ENCODE measurements at places on chromosomes 16 and 17. TPM values are rescaled to one million over a fixed set of nuclear protein-coding genes. Genes with fewer than 3 reads are reported as not detected.

DNA sequence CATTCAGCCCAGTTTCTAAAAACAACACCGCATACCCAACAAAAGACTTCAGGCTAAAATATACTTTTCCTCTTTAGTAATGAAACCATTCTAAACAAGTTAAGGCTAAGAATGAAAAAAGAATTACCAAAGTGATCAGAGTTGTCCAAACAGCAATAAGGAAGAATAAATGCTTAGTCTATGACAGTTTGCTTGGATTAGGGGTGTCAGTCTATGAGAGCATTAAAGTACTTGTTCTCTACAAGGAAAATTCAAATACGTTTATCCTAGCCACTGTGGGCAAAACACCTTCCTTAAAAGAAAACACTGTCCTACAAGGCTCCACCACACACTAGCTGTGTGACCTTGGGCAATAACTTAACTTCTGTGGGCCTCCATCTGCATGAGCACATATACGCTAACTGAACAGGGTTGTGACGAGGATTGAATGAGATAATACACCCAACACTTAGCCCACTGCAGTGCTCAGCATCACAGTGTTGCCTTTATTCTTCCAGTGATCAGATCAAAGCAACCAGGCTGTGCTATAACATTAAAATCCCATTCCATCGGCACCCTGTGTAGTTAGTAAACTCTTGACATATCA, 53.6 kb downstream of the TEX2 start:
- DNase-seq = no peak

DNA sequence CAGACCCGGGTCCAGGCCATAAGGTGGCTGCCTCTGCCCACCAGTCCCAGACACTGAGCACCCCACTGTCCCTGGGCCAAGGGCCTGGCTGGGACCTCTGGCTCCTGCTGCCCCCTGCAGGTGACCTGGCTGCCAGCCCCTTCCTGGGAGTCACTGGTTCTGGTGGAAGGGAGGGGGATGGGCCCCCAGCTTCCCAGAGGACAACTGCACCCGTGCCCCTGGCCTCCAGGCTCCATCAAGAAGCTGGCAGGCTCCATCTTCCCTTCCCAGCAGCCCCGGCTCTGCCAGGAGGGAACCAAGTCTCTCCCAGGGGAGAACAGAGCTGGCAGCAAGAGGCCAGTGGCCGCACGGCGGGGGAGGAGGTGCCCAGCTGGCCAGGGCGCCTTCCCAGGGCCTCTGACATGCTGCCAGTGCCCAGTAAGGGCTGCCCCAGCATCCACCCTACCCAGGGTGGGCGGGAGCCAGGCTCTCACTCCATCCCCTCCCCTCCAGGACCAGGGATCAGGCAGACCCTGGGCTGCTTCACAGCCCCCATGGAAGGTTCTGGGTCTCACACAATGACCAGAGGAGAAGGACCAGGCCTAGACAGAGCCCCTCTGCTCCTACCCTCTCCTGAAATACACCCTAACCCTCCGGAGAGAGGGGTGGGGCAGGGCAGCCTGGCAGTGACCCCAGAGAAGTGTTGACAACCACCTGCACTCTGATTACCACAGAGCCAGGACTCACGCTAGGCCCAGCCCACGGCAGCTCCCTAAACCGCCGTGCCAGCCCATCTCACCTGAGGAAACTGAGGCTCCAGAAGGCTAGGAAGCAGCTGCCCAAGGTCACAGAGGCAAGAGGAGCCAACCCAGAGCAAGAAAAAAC, 3.6 kb downstream of the CLUH start:
- no peak for DNase-seq

Gene CRYM
- total RNA-seq = not detected

DNA sequence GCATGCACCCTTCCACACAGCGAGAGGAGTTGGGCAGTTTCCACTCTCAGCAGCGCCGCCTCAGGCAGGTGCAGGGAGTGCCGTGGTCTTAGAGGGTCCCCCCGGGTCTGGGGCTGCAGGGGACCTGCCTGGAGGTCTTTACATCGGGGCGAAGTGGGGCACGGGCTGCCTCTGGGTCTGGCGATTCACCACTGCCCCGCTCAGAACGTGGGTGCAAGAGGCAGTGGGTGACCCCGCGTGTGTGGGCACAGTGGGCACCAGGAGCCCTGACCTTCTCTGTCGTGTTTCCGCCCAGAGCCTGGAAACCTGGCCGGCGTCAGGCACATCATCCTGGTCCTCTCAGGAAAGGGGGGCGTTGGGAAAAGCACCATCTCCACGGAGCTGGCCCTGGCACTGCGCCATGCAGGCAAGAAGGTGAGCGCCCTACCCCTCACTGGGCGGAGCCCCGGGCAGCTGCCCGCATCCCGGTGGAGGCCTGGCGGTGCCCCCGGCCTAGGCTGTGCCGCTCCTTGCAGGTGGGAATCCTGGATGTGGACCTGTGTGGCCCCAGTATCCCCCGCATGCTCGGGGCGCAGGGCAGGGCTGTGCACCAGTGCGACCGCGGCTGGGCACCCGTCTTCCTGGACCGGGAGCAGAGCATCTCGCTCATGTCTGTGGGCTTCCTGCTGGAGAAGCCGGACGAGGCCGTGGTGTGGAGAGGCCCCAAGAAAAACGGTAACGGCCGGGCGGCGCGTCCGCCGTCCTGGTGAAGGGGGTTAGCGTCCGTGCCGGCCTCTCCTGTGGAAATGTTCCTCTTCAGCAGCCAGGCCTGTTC, 3.7 kb downstream of the NUBP2 start:
- DNase-seq = no peak

DNA sequence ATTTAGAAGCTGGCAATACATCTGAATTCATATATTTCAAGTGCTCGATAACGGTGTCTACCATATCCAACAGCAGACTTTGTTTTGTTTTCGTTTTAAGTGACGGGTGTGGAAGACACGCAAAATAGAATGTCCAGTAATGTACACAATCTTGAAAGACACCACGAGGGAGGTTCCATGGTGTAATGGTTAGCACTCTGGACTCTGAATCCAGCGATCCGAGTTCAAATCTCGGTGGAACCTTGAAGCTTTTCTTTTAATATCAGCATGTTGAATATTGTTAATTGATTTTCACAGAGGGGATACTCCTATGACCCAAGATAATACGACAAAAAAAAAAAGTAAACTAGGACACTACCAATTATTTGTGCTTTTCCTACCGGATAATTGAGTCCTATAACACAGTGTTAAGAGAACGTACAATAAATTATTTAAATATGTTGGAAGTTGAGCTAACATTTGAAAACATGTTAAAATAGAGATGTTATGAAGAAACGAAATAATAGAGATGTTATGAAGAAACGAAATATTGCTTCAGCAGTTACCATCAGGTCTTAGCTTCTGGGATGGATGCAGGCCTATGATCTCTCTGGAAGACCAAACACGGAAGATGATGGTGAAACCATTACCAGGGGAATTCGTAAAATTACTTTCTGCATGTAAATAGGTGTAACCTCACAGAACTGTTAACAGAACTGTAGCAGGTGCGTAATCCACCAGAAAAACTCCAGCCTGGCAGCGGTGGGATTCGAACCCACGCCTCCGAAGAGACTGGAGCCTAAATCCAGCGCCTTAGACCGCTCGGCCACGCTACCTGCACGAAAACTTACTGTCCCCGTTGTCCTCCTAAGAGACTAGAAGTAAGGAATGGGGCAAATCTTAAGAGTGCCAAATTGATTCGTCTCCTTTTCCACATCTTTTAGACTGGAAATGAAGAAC, 1.5 kb upstream of the ALOXE3 start:
- peak; percentile 85 for DNase-seq

Gene KRTAP4-5
- not detected for total RNA-seq

Gene EVI2A
- 0.39 TPM for total RNA-seq

DNA sequence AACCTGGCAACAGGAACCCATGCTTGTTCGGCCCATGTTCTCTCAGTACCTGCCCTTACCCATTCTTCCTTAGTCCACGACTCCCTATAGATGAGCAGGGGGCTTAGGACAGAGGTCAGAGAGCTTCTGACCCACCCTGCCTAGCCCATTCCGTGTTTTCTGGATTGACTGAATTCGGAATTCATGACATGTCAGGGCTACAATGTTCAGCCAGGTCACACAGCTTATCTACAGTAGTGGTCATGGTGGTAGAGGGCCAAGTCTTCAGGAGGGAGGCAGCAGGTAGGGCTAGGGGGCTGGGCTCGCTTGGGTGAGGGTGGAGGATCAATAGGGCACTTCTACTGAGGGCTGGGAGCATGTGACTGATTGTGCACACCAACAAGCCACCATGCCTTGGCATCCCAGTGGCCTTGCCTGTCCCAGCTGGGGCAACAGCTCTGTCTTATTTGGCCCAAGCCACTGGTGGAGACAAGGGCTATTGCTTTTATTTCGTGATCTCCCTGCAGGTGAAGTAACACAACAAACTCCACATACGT, 3.1 kb downstream of the HEXIM2 start:
- no peak for DNase-seq

DNA sequence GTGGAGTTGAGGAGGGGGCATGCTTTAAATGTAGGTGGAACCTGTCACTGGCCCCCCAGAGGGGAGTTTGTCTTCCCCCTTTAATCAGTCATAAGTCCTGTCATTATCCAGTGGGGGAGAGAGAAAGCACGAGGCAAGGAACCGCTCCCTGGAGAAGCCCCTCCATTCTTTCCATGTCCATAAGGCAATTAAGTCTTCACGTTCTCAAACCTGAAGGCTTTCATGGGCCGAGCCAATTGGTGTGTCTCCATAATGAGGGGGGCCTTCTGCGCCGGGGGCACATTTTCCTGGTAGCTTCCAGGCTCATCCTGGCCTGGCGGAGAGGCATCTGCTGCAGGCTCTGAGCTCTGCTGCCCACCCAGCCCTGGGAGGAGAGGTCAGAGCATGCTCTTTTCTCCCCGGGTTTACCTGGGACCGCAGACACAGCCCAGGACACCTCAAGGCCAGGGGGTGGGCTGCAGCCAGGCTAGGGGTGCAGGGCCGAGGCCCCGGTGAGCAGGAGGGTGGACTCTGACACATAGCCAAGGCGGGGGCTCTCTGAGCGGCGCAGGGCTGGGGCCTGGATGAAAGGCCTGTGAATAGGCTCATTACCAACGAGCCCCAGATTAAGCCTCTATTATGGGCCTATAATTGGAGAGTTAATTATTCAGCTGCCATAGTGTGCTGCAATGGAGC, 42.5 kb downstream of the C16orf78 start:
- DNase-seq = no peak

DNA sequence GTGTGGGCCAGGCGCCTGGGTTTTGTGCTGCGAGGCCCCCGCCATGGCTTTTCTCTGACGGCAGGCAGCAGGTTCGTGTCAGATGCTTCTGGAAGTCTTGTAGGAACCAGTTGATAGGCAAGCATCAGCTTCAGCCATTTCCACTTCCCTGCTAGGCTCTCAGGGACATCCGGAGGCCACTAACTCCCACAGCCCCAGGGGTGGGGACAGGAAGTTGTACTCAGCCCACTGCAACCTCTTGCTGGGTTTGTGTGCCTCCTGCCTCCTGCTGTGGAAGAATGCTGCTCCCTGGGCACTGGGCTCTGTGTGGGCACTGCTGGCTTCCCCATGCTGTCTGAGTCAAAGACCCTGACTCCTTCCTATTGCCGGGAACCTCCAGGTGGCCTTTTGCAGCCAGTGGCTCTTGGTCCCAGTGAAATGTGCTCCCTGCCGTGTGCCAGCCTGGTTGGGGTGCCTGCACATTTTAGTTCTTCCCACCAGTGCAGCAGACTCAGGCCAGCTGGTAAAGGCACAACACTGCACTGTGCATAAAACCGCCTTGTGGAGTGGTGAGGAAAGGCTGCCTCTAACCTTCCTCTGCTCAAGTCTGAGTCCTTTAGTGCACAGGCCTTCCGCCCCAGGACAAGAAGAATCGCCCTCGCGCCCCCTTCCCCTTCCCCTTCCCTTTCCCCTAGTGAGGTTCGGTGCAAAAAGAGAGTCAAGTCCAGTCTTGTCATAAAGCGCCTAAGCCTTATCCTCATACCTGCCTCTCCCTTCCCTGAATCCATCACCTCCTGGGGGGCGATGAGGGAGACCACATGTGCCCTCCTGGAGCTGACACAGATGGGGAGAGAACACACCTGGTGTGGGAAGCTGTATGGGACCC, 16.6 kb downstream of the LDHD start:
- peak; percentile 65 for DNase-seq

GRCh38 chr17:41054025-41054424, 1.0 kb downstream of the KRTAP2-2 start:
- no peak for DNase-seq

- no peak for DNase-seq
Measured at GRCh38 chr17:15744885-15745284, 12.8 kb downstream of the TBC1D26 start.

DNA sequence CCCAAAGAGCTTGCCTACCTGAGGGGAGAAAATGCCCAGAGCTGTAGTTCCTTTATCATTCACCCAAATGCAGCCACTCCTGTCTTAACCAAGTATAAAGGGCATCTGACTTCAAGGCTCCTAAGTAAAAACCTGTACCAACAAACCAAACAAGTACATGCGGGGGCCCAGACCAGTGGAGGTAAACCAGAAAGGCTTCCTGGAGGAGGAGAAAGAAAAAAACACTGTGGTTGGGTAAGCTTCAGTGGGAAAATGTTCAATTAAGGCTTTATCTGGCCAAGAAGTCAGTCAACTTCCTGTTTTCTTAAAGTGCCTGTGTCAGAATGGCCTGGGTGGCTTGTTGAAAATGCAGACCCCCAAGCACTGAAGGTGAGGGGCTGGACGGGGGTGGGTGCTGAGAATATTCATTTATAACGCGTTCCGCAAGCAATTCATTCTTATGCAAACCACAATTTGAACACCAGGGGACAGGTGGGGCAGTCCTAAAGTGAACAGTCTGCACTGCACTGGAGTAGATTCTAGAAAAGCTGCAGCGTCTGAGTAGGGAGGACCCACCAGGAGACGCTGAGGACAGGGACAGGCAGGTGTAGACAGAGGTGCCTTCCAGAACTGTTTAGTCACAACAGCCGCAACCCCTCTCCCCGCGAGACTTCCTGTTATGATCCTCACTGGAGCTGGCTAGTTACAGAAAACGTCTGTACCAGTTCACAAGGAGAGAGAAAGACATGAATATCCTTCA, 467.1 kb downstream of the SOX9 start:
- no peak for DNase-seq

DNA sequence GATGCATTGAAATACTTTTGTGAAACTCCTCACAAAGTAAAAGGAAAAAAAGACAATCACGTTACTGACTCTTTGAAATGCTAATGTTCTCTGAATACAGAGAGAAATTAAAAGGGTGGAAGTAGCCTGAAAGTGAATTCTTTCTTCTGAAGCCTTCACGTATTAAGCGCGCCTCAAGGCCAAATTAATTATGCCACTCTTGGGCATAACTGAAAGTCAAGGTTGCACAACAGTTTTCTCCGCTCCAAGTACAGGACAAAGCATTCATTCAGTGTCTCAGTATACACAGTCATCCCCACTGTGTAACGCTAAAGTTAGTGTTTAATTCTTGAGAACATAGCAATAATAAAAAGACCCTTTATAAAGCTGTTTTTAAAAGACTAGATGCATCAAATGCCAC, 21.5 kb downstream of the PARN start:
- no peak for DNase-seq

DNA sequence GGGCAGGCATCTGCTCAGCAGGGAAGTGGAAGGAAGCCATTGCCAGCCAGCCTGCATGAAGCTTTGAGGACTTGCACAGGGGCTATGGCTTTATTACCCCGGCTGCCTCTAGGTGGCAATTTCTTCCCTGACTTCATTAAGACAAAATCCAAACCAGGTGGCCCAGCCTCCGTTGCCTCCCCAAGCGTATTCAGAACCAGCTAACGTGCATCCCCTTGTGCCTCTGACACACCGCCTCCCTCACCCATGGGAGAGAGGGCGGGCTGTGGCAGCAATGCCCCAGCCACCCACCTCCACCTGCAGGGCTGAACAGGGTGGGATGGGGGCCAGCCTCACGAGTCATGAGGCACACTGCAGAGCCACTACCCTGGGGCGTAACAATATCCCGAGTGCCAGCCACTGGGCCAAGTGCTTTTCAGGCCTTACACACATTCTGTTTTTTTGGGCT, 6.8 kb downstream of the KIFC3 start:
- peak; percentile 72 for DNase-seq

Gene PRAC2
- 5.0 TPM for total RNA-seq

Gene SAMD14
- total RNA-seq = not detected

Gene SEPTIN1
- not detected for total RNA-seq

Measured in MG63 (cell line).